ENCODE measurements at places on chromosomes 16 and 17.

GRCh38 chr16:30359871-30360170 is 4.7 kb upstream of the CD2BP2 start:
- DNase-seq = no peak

GRCh38 chr17:17516941-17517720 is 20.9 kb upstream of the RASD1 start:
- DNase-seq = no peak

- no peak for DNase-seq
Measured at GRCh38 chr16:50466170-50466569, 82.0 kb upstream of the NKD1 start.

DNA sequence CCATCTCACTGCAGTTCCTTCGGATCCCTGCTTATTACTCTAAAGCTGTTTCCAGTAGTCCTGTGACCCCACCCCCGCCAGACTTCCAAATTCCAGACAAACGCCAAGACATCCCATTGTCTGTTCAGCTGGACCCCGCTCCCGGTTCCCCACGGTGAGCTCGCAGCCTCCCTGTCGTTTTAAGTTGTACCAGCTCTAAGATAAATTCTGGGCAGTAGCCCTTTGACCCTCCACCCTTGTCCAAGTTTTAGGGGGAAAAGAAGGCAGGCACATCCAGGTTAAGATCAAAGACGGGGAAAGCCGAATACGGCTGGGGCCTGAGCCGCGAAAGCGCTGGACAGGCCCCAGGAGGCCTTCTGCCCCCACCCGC is 589 bp downstream of the ARL6IP1 start:
- no peak for DNase-seq

GRCh38 chr17:69339937-69340336 is 13.0 kb upstream of the ABCA5 start:
- DNase-seq = no peak

- DNase-seq = no peak
Measured at GRCh38 chr17:351449-351738, 1.2 kb downstream of the RPH3AL start.

DNA sequence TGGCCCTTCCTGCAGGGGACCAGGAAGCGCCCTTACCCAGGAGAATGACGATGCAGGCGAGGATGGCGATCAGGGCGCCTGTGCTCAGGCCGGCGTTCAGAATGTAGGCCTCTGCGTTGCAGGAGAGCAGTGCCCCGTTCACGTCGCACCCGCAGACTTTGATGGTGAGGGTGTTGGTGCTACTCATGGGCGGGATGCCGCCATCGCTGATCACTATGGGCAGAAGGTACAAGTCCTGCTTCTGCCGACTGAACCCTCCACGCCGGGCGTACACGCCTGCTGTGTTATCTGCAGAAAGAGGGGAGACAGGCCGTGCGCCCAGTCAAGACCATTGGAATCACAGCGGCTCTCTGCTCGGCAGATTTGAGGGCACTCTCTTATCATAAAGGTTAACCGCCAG is 171.1 kb downstream of the CDH11 start:
- no peak for DNase-seq

GRCh38 chr17:21517538-21518293 is 141.6 kb downstream of the KCNJ12 start:
- no peak for DNase-seq
